Vagina (tissue), 2 donors: ENCODE measurements at places on chromosomes 11 and 22. TPM values are rescaled to one million over a fixed set of nuclear protein-coding genes. Genes with fewer than 3 reads are reported as not detected.

GRCh38 chr11:80261776-80262175 is 820.9 kb upstream of the TENM4 start:
- no peak for DNase-seq

Gene DUSP8
- 2.9 TPM for total RNA-seq

Gene MS4A10
- total RNA-seq: not detected

DNA sequence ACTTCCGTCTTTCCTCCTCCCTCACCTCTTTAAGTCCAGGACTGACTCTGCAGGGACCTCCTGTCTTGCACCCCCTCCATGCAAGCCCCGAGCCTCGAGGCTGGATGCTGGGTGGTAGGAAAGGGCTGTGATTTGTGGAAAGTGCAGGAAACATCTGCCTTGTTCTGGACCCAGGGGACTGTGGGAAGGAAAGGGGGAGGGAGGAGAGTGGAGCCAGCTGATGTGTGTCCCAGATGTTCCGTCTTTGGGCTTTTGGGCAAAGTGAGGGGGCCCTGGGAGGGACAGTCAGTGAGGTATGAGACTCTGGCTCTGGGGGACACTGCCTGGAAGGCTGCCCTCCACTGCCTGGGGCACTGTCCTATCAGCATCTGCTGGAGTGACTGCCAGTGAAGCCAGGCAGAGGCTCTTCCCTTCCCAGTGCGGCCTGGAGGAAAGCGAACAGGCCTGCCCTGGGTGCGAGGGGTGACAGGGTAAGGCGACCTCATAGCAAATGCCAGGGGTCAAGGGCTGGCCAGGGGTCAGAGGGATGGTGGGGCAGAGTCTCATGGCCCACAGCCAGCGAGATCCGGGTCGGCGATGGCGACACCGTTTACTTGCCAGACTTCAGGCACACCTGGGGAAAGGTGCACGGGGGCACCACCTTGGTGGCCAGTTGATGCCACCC is 1.7 kb downstream of the MRGPRD start:
- no peak for DNase-seq

GRCh38 chr22:44801476-44801875 is 49.1 kb downstream of the ARHGAP8 start:
- no peak for DNase-seq
